ENCODE measurements at places on chromosomes 3 and 15.

DNA sequence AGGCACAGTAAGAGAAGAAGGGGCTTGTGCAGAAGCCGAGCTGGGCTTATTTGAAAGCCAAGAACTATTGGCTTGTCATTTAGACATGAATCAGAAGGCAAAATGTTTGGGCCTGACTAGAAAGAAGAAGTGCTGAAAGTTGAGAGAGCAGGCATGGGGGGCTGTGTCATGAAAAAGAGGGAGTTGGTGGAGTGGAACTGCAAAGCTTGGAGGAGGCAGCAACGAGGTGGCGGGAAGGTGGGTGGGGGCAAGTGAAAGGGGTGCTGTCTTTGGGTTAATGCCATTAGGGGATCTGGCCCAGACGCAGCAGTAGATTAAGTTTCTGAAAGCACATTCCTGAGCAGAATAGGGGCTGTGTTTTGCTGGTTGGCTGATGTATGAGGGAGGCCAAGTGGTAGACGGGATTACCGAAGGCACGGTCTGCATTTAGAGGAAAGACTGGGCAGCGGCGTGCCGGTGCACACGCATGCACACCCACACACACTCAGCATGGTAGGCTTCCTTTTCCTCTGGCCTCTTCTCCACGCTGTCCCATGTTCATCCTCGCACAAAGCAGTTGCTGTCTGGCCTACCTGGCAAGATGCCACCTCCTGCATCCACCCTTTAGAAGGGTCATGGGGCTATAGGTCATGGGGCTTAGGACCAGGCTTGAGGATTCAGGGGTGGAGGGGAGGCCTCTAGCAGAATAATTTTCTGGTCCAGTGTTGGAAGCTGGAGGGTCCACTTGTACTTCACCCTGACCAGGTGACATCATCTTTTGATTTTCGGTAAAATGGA is 43.0 kb downstream of the BOC start:
- no peak for DNase-seq

- no peak for DNase-seq
These were observed 490.8 kb downstream of the MCTP2 start for GRCh38 chr15:94722024-94722636.

DNA sequence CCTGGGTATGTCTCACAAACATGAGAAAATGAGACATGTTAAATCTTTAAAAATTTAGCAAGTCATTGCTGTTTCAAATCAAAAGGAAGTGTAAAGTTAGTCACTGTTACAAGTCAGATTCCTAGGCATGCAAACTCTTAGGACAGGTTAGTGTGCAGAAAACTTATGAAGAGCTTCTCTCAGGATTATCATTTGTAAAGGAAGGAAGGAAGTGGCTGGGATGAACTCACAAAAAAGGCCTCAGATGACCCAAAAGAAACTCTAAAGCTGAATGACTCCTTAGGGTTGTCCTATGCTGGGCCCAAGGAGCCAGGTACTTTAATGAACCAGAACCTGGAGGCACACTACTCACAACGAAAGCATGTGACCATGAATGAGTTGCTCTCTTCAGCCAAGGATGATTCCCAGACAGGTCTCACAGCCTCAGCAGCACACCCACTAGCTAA is 25.0 kb downstream of the MSL2 start:
- peak; percentile 13 for DNase-seq

GRCh38 chr3:77256584-77257503 is 216.9 kb downstream of the ROBO2 start:
- DNase-seq = no peak

- no peak for DNase-seq
These were observed 53.9 kb downstream of the QTRT2 start for GRCh38 chr3:114110439-114110838.

GRCh38 chr15:48282216-48282615 is 49.0 kb upstream of the DUT start:
- no peak for DNase-seq

GRCh38 chr3:133125171-133125570 is 87.0 kb downstream of the TMEM108 start:
- no peak for DNase-seq

GRCh38 chr3:154105218-154105975 is 15.8 kb upstream of the ARHGEF26 start:
- DNase-seq = no peak

DNA sequence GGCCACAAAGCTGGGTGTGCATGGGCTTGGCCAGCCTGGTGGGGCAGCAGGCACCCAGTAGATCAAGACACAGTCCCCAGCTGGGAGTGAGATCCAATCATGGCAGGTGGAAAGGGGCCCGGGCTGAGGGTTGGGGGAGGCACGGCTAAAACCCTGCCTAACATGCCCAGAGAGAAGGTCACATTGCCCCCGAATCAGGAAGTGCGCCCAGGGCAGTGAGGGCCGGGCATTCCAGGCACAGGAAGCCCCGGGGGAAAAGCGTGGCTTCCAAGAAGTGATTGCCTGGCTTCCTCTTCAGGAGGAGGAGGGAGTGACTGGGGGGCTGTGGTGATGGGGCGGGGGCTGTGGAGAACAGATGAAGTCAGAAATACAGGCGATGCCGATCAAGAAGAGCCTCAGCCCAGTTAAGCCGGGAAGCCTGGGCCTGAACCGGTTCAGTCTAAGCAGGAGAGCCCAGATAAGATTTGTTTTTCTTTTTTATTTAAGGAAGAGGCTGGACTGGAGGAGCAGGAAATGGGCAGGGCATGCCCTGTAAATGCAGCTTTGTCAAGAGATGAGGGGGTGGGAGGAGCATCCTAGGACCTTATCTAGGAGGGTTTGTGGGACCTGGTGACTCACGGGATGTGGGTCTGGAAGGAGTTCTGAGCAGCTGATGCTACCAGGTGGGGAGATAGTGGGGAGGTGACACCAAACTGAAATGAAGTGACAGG is 83.9 kb downstream of the CHSY1 start:
- peak; percentile 86 for DNase-seq

DNA sequence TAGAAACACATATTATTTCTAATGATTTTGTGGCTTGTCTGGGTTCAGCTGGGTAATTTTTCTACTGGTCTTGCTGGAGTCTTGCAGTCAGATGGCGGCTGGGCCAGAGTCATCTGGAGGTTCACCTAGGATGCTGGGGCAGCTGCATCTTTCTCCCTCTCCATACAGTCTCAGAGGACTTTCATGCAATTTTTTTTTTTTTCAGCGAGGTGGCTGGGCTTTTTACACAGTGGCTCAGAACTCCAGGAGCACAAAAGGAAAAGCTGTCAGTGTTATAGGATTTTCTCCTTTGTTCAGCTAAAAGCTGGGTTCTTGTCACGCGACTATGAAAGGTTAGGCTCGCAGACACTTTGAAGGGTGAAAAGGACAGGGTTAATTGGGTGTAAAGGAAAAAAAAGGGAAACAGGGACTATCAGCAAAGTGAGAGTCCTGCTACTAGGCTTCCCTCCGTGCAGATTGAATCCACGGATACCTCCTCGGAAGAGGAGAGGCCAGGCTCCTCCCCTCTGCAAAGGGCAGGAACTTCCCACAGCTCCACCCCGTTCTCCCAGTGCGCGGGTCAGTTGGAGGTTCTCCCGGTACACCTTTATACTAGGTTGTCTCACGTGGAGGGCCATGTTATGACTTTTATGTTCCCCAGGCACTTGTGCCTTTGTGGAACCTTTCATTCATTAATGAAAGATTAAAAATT is 44.3 kb downstream of the ADGRG7 start:
- no peak for DNase-seq

GRCh38 chr15:76776969-76777368 is 128.2 kb downstream of the SCAPER start:
- no peak for DNase-seq

GRCh38 chr3:124119056-124119716 is 127.3 kb upstream of the ROPN1 start:
- DNase-seq = no peak

Measured in activated T-cell treated with anti-CD3 and anti-CD28 coated beads, Interleukin-2, amount 50 U/mL, for 72 hours (primary cell).